ENCODE measurements at places on chromosomes 12 and 14.

GRCh38 chr12:2479851-2480535, 314.8 kb upstream of the FKBP4 start:
- DNase-seq, result no peak

GRCh38 chr12:88509851-88510250, 70.4 kb downstream of the KITLG start:
- DNase-seq, result no peak

DNA sequence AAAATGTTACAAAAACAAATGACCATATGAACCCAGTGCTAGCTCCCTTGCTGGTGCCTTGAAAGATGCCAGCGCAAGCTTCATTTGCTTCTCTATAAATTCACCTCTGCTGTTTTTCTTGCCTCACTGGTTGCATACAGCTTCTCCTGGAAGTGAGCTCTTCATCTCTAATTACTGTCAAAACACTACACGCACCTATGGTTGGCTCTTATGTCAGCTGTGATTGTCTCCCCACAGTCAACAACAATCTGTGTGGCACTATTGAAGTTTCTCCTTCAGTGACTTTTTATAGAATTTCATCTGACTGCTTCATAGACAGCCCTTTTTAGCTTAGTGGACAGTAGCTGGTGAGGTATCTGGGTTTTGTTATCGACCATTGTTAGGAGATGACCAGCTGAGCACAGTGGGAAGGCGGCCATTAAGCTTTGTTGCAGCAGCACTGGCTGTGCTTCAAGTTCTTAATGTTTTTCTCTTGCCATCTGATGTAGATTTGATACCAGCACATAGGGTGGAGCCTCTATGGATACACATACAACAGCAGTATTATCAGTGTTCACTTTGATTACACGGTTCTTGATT, 131.8 kb downstream of the KITLG start:
- DNase-seq, result no peak

GRCh38 chr12:29625359-29625953, 128.0 kb upstream of the OVCH1 start:
- DNase-seq, result no peak

- DNase-seq, result no peak
These were observed 3.4 kb downstream of the PNMA1 start for GRCh38 chr14:73710737-73711136.

DNA sequence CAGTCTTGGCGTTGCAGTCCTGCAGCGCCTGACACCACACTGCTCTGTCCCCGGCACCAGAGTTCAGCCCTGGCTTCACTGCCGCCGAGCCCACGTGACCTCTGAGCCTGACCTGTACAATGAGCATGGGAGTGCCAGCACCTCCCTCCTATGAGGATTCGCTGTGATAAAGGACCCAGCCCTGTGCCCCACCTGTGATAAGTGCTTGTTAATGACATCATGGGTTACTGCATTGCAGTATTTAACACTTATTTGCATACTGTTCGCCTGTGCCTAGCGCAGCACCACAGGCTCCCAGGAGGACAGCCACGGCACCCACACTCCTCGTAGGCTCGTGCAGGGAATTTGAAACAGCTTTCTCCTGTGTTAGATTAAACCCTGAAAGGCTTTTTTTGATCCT, 118.2 kb upstream of the GSC start:
- no peak for DNase-seq

DNA sequence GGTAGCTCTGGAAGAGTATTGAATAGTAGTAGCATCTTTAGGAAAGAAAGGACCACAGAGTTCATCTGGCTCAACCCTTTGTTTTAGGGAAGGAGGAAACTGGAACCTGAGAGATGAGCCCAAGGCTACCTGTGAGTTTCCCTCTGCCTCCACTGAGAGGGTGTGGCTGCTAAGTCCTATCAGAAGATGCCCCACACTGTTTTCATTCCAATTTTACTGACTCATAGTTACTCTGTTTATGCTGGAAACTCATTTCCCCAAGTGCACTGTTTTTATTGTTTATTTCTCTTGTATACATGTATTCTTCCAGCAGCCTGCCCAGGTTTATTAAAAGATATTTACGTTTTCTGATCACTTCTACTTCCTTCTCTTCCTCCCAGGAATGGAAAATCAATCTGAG, 127.4 kb upstream of the ARHGAP5 start:
- no peak for DNase-seq

GRCh38 chr12:48069241-48069640, 36.6 kb downstream of the SENP1 start:
- no peak for DNase-seq
